ENCODE measurements at places on chromosomes 16 and 17. TPM values are rescaled to one million over a fixed set of nuclear protein-coding genes. Genes with fewer than 3 reads are reported as not detected.
A peak's percentile ranks its signal among the peaks of the same experiment; 100 is the strongest.

GRCh38 chr17:31415004-31415454, 23.6 kb downstream of the RAB11FIP4 start:
- peak; percentile 49 for DNase-seq

- DNase-seq = no peak
These were observed 3.6 kb upstream of the UTS2R start for GRCh38 chr17:82367724-82368524.

GRCh38 chr16:2178321-2179106, 17.9 kb downstream of the CASKIN1 start:
- DNase-seq = no peak

GRCh38 chr16:17743158-17743557, 272.4 kb upstream of the XYLT1 start:
- no peak for DNase-seq

Gene IL34
- total RNA-seq = 25.0 TPM

Gene UBE2G1
- total RNA-seq = 80.0 TPM

Gene RHBDL3
- 0.10 TPM for total RNA-seq

Gene HS3ST3B1
- total RNA-seq = 27.1 TPM

DNA sequence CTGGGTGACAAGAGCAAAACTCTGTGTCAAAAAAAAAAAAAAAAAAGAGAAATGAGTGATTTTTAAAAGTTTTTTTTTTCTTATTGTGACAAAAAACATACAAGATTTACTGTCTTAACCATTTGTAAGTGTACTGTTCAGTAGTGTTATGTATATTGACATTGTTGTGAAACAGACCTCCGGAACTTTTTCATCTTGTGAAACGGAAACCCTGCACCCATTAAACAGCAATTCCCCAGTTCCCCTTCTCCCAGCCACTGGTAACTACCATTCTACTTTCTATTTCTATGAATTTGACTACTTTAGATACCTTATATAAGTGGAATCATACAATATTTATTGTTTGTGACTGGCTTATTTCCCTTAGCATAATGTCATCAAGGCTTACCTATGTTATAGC, 18.7 kb downstream of the DUS2 start:
- no peak for DNase-seq

Gene OR1F1
- not detected for total RNA-seq

DNA sequence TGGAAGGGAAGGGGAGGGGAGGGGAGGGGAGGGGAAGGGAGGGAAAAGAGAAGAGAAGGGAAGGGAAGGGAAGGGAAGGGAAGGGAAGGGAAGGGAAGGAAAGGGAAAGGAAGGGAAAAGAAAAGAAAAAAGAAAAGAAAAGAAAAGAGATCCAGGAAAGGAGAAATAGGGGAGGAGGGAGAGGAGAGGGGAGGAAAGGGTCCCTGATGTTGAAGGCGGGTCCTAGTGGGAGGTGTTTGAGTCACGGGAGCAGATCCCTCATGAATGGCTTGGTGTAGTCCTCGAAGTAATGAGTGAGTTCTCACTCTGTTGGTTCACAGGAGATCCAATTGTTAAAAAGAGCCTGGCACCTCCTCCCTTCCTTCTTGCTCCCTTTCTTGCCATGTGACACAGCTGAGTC, 6.9 kb upstream of the USP31 start:
- no peak for DNase-seq

DNA sequence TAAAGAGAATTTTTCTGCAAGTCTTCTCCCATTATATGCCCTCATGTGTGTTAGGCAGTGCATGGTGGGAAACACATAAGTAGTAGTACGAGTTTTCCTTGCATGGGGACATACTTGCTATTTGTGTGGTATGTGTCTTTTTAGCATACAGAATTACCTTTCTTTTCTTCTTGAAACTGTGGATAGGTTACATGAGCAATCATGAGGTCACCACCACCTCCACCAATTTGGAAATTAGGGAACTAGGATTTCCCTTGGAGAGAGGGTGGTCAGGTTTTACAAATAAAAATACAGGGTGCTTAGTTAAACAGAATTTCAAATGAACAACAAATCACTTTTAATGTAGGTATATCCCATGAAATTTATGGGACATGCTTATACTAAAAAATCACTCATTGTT, 16.3 kb upstream of the AMZ2 start:
- DNase-seq = no peak

GRCh38 chr17:65193305-65193704, 56.1 kb downstream of the RGS9 start:
- no peak for DNase-seq

GRCh38 chr16:29811170-29811895, 660 bp upstream of the PRRT2 start:
- DNase-seq = peak; percentile 99

DNA sequence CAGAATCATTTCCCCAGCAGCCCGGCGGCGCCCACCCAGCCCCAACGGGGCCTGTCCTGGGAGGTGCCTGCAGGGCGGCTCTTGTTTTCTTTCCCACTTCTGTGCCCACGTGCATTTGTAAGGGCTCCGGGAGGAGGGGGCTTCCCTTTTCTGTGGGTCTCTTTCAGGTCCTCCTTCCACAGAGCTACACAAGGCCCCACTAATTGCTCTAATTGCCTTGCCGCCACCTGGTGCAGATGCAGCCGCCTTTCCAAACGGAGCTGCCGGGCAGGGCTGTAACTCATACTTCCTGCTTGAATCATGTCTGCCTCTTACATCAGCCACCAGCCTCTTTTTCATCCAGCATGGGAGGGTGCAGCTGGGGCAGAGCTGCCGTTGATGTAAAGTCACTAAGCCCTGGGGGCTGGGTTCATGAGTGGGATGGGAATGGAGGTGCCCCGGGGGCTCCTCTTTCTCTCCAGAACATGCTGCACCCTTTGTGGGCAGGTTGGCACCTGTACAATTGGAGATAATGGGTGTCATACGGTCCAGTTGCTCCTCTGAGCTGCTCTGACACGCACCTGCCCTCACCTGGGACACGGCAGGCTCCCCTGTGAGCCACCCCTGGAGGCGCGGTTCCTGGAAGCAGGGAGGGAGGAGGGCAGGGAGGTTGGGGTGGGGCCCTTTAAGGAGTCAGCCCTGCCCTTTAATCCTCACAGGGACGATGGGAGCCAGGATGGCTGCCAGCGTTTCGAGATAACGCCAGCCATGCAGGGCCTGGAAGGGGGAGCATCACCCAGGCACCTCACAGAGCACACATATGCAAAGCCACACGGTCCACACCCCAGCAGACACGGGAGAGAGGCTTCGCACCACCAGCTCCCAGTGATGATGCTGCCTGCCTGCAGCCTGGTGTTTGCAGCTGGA, 41.1 kb upstream of the KLHDC4 start:
- DNase-seq = no peak

GRCh38 chr16:4371357-4372000, at the start of gene VASN:
Gene VASN (plus strand): TSS chr16:4371848. CDS start chr16:4380878, 9,030 bp downstream.
- no peak for DNase-seq

Gene TNS4
- total RNA-seq = 0.39 TPM

- no peak for DNase-seq
These were observed 575.8 kb downstream of the TOX3 start for GRCh38 chr16:51971184-51971583.

DNA sequence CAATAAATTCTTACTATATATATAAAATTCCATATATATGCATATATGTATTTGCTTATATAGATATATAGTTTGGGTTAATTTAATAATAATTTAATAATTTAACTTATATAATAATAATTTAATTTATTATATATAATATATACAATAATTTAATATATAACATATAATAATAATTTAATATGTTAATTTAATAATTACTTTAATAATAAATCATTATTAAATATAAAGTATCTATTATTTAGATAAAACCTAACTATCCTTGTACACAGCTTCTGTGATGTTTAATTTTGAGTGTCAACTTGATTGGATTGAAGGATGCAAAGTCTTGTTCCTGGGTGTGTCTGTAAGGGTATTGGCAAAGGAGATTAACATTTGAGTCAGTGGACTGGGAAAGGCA, 40.6 kb upstream of the CDH13 start:
- DNase-seq = no peak

Gene PDE6G
- not detected for total RNA-seq

- no peak for DNase-seq
These were observed 6.6 kb upstream of the HEXIM2 start for GRCh38 chr17:45155029-45155428.

GRCh38 chr17:7775051-7775450, 57.5 kb downstream of the DNAH2 start:
- DNase-seq = peak; percentile 48

DNA sequence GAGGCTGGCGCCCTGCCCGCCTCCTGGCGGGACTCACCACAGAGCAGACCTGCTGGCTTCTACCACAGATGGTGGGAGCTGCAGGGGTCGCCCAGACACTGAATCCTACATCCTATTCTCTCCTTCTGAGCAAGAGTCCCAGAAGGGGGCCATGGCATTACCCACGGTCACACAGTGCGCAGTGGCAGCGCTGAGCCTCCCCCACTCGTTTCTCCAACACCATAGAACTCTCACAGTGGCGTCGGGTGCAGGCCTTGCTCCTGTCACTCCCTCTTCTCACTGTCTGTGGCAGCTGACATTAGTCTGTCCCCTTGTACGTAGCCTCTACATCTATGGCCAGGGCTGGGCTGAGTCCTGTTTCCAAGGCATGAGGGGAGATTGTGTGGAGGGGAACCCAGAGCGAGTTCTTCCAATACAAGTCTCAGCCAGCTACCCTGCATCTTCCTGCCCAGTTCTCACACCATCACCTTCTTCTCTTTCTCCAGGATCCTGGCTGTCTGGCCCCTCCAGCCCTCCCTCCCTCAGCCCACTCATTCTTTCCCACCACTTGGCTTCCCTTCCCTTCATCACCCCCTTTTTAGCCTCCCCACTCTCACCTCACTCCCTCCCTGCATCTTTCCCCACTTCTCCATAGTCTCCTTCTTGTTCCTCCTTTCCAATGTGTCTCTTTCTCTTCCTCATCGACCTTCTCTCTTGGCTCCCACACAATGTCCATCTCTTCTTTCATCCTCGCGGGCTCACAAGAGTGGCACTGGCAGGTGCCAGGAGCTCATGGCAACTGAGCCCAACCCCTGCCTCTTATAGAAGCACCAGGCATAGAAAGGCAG, 5.9 kb downstream of the UBTF start:
- DNase-seq = no peak

DNA sequence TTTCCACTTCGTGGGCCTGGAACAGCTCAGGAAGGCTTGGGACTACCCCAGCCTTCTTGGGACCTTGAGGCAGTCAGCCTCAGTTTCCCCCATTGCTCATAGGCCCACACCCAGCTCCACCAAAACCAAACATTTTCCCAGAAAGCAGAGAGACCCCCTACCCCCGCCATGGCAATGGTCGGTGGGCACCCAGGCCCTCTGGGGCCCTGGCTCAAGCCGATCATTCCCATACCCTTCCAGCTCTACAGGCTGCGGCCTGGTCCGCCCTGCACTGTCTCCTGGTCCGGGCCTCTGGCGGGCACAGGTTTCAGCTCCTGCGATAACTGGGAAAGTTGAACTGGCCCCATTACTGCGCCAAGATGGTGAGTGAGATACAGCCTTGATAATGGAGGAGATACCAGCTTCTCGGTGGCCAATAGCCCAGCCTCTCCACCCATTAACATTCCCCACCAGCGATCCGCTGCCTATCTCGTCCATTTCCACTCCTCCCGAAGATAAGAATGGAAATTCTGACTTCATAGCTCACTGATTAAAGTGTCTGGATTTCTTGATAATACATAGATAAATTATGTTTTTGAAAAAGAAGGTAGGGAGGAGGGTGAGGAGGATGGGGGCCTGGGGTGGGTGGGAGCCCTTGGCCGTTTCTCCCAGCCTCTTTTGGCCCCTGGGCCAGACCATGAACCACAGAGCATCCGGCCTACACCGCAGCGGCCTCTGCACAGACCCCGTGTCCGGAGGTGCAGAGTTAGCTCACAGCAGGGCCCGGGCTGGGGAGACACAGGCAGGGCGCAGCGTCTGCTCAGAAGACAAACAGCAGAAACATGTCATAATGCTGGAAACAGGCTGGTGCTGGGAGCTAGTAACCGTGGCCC, 11.6 kb downstream of the ZFPM1 start:
- DNase-seq = no peak

Gene DCAF7
- total RNA-seq = 70.4 TPM

DNA sequence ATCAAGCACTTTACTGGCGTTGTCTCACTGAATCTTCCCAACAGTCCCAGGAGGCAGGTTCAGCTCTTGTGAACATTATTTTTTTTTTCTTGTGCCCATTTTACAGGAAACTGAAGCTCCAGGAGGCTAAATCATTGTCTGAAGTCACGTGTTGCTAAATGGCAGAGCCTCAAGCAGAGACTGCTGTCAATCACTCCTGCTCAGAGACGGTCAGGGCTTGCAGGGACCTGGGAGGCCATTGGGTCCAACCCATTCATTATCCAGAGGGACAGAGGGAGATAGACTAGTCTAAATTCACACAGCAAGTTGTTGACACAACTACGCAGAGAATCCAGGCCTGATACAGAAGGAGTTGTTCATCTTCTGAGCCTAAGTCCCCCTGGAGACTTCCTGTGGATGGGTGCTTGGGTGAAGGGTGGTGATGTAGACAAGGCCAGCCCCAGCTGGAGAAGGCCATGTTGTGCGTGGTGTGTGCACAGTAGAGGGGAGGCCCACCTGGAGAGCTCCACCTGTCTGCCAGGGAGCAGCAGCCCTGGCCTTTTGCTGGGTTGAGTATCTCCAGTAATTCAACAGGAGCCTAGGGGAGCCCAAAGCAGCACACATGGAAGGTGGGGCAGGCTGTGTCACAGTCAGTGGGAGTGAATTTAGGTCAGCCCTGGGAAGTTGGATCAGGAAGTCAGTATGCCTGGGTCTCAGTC, 24.3 kb upstream of the C1QL1 start:
- DNase-seq = no peak

Gene SLC22A31
- 0.40 TPM for total RNA-seq

DNA sequence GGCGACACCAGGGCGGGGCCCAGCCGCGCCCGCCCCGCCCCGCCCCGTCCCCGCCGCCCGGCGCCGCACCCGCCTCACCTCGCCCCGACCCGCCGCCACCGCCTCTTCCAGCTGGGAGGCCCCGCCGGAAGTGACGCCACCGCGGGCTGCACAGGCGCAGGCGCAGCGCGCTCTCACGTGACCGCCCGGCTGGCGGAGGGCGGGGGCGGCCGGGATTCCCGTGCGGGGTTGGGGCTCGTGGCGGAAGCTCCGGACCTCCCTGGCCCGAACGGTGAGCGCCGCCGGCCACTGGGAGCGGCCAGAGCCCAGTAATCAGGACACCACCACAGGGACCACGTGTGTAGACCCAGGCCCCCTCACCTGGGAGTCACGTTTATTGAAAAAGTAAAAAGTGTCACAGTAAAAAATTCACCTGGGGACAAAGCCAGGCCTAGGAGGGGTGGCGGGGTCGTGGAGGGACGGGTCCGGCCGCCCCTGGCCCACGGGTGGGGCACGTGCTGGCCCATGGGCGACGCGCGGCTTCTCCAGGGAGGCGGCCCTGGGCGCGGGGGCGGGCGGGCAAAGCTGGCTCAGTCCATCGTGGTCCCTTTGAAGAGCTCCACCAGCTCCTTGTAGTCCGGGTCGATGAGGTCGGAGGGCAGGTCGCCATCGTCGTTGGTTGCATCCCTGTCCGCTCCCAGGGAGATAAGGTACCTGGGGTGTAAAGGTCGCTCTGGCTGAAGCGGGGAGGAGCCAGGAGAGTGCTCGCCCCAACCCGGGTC, at the start of gene MCRIP1:
Gene MCRIP1, minus strand, starts transcription at position 132 of the 761 bp plus-strand sequence. CDS start 8,785 bp downstream, outside the sequence.
- peak; percentile 98 for DNase-seq

GRCh38 chr17:74445158-74445557, 13.3 kb downstream of the GPRC5C start:
- no peak for DNase-seq

Gene SDK2
- total RNA-seq = 38.5 TPM

Gene KRT20
- total RNA-seq = not detected

Gene TEN1
- total RNA-seq = 17.1 TPM

Gene SENP3
- total RNA-seq = 57.8 TPM

Gene KRTAP3-1
- not detected for total RNA-seq

Data from chondrocyte (in vitro differentiated cells).